NCI-H774 (cell line): ENCODE measurements at places on chromosomes 11 and 22.

DNA sequence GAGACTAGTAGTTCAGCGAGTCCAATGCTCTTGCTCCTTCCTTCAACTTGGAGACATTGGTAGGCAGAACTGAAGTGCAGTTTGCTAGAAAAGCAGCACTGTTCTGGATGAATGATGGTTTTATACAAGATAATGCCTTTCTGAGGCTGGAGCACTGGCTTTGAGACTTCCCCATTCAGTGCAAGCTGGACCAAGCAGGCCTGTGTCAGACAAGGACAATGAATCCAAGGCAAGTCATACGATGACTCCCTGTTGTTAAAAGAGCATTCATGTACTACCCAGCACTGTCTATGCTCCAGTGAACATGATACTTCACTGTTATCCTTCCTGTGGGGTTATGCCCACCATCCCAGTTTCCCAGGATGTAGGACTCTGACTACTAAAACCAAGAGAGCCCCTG is 242.3 kb upstream of the RAG2 start:
- DNase-seq: no peak

- no peak for DNase-seq
Observed at GRCh38 chr11:71443736-71444445, 4.3 kb downstream of the DHCR7 start.

- no peak for DNase-seq
Observed at GRCh38 chr11:68680541-68681231, 3.7 kb upstream of the GAL start.

DNA sequence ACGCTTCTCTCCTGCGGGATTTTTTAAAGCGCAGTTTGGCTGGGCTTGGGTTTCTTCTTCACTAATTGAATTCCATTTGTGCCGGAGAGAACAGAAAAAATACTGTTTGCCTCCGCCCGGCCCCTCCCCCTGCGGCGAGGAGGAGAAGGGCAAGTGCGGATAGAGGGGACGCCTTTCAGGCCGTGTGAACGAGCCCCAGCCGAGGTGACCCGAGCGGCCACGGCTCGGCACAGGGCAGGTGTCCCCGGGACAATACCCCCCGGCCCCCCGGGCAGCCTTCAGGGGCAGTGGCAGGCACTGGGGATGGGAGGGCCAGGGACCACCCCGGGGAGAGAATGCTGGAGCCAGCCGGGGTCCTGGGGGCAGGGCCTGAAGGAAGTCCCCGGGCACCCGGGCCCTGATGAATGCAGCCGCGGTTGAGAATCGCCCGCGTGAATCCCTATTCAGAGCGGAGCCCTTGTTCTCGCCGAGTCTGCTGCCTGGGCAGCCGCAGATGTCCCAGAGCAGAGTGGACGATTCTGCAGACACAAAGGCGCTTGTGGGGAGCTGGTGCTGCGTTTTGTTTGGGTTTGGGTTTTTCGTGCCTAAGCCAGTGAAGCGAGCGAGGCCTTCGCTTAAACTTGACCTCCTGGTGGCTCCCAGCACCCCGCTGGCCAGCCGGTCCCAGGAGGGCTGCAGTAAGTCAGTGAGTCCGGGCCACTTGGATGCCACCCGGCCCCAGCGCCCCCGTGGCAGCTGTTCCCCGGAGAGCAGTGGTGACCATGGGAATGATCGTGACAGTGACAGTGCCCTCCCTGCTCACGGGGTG is 96.0 kb downstream of the WNT7B start:
- no peak for DNase-seq

DNA sequence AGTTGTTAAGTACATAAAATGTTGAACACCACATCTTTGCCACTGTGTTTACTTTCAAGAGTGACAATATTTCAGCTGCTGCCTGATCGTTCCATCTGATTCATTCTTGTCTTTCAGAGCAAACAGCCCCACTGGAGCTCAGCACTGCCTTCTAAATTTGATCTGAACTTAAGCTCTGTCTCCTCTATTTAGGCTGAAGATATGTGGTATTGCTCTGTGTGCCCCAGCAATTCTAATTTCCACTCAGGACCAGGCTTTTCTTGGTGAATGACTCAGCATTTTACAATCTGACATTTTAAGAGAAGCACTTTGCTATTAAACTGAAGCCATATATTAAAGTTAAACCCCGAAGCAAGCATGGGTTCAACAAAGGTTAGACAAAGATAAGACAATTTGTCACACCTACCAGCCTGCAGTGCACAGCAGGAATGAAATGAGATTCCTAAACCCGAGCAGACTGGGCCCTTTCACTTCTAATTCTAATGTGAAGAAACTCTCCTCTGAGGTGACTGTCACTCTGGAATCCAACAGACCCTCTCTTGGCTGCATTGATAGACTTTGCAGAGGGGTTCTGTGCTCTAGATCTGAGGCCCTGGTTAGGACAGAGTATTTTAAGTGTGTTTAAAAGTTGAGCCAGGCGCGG is 41.7 kb upstream of the PLET1 start:
- DNase-seq: no peak

GRCh38 chr11:104078995-104079394 is 42.6 kb downstream of the DDI1 start:
- DNase-seq: no peak

DNA sequence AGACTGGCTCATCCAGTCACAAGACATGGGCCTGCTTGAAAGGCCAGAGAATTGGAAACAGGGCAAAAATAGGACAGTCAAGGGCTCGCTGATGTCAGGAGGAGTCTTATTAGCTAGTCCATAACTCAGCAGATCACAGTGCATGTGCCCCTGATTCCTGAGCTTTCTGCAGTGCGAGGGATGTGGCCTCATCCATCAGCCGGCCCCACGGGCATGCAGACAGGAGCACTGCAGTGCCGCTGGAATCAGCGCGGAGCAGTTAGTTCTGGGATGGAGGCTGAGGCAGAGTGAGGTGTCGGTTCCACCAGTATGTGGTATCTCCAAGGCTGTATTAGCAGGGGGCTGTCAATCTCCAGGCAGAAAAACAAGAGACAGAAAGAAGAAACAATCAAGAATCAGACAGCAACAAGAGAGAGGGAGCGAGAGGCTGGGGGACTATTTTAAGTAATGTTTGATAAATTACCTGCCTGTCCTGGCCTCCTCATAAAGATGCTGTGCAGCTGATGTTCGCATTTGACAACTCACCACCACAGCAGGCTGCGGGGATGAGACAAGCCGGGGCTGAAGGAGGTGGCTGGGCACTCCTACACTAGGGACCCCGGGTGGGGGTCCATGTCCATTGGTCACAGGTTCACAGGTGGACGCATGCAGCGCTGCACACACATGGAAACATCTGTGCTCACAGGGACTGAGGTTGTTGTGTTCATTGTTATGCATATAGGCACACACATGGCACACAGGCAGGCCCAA is 167.2 kb downstream of the TRIM29 start:
- DNase-seq: no peak

DNA sequence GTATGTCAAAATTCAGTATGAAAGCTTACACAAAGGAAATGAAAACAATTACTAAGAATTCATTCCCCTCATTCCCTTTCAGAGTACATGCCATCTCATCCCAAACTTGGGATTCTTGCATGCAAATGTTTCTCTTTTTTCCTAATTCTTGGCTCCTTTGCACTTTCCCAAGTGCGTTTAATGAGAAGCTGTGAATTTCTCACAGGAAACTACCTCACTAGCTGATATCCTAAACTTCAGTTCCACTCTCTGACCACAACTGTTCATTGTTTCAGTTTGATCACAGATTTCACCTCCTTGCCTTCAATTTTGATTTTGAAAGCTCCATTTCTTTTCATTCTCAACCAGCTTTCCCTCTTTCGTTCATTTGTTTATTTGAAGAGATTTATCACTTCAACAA is 5.9 kb upstream of the ARL14EP start:
- DNase-seq: no peak

DNA sequence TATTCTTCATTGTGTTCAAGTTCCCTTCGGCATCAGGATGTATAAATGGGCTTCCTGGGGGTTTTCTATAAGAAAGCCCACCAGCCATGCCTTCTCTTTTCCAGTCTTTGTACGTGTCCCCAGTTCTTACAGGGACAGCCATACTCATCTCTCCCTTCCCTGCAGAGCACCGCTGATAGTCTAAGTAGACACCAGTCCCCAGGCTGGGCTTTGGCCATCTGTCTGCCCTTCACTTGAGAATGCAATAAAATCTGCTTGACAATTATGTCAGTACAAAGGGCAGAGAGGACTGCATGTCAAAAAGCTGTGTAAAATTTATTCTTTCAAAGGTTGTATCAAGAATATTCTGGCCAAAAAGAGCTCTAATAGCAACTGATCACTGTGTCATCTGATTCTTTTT is 27.3 kb downstream of the NTM start:
- DNase-seq: no peak

DNA sequence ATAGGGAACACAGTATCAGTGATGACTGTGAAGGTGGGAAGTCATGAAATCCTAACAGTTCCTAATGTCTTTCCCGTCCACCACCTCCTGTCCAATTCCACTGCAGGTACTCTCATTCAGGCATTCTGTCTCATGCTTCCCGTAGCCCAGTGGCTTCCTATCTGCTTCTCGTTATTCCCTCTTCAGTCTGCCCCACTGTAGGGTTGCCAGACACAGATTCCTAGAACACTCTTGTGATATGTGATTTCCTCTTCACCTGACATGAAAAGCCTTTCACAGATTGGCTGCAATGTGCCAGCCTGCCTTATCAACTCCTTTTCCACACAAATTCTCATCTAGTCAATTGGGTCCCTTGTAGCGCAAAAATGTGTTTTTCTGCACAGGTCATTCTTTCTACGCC is 49.0 kb downstream of the C2CD3 start:
- no peak for DNase-seq

GRCh38 chr11:57474017-57474802 is 13.9 kb downstream of the RTN4RL2 start:
- DNase-seq: no peak
